ENCODE measurements at places on chromosomes 2 and 18.

DNA sequence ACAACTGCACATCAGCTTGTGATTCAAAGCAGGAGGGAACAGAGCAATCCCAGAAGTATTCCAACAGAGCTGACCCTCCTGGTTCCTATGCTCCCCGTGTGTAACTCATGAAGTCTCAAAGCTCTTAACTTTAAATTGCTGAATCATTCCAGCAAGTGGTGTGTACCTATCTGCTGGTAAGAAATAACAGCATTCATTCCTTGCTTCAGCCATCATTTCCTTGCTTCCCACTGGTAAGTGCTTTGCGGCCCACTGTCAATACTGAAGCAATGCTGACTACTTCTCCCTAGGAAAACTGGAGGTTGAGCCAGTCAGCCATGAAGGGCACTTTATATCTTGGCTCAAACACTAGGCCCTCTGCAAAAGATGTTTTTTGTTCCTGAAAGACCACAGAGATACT is 222.4 kb downstream of the EXOC6B start:
- no peak for DNase-seq

GRCh38 chr18:50649821-50650220 is 89.9 kb downstream of the MAPK4 start:
- DNase-seq = peak; percentile 50

- no peak for DNase-seq
Measured at GRCh38 chr18:78423811-78424210, 555.8 kb upstream of the SALL3 start.

DNA sequence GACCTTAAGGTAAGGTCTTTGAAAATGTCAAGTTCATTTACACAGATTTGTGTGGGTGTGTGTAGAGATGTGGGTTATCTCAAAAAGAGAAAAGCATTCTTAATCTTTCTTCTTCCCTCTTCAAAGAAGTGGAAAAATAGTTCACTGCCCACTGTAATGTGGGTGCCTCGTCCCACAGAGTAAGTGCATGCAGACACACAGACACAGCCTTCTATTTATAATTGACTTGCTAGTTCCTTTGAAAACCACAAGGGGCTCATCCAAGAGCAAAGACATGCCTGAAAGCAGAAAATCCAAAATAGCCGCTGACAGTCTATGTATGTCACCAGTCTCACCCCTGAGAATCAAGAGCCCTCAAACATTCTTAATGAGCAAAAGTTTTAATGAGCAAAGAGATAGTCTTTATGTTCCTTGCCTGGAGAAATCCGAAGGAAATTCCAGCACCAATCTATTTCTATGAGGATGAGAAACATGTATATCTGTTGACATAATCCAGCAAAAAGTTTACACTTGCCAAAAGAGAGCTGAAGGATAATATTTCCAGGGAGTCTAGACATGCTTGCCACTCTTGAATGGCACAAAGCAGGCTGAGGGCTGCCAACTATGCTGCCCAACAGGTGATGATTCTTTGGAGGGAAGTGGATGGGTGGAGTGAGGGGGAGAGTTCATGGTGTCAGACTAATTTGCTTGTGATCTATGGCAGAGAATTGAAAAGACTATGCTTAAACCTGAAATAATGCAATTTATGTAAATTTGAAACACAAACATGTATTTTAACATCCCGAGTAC is 93.9 kb downstream of the ACVR1 start:
- peak; percentile 66 for DNase-seq

GRCh38 chr2:74017223-74017622 is 32.5 kb downstream of the TET3 start:
- DNase-seq = no peak

DNA sequence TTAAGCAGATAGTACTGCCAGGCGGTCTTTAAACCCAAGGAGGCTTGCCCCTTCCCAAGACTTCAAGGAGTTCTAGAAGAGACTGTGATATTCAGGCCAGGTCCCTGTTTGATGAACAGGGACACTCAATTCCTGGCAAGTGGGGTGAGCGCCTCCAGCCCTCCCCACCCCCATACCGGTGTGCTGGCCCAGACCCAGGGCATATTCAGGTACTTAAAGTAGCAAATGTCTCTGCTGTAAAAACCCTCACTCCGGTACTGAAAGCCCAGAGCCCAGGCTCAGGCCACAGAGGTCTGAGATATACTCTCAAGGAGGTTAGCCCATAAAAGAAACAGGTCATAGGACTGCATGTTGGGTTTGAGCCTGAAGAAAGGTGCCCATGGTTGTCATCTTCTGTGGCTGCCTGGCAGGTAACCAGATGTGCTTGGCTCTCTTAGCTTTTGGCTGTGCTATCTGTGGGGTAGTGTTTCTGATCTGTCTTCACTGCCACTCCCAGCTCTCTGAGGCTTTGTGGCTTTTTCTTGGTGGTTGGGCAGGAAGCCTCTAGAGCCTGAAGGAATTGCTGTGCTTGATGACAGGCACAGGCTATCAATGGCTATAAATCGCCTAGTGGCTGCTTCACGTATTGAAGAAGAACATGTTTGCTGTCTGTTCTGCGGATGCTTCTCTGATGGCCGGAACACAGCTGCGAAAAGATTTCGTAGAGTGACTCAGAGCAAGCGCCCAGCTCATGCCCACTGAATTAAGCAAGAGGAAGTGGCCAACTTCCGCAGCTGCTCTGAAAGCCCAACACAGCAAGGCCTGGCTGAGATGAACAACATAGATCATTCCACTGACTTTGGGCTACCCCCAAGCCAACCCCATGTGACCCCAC is 63.3 kb upstream of the ALPP start:
- peak; percentile 97 for DNase-seq

DNA sequence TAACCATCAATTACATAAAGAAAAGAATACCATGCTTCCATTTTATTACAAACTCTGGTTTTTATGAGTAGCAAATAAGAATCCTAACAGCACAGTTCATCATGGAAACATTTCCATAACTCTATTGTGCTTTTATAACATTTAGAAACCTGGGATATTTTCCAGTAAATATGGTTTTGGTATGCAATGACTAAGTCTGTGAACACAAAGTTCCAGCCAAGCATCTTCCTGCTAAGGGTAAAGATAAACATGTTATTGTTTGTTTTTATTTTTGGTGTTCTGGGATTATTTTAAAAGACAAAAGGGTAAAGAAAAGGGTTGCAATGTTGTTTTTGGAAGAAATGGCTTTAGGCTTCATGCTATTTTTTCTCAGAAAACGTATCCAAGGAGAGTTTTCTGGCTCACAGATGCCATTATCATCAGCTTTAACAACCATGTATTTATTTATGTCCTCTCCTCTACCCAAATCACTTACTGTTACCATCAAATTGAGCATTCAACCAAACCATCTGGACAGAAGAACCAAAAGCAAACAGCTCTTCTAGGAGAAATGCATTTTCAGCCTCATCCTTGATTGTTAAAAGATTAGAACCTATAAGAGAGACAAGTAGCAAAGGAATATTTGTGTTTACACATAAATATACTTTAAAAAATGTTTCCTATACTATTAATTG is 116.0 kb downstream of the PLA2R1 start:
- no peak for DNase-seq

DNA sequence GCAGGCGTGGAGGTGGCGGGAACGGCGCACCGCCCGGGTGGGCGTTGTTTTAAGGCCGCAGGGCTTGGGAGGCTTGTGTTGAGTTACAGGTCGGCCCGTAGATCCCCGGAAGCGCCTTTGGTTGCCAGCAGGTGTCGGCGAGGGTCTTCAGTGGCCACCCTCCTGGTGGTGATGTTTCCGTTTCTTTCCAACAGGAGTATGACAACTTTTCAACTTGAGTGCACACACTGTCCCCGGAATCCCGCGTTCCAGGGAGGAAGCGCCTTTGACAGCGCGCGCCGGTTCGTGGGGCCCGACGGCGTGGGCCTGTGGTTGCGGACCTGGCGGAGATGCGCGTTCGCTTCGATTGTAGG is 1.0 kb upstream of the HDAC4 start:
- peak; percentile 42 for DNase-seq

DNA sequence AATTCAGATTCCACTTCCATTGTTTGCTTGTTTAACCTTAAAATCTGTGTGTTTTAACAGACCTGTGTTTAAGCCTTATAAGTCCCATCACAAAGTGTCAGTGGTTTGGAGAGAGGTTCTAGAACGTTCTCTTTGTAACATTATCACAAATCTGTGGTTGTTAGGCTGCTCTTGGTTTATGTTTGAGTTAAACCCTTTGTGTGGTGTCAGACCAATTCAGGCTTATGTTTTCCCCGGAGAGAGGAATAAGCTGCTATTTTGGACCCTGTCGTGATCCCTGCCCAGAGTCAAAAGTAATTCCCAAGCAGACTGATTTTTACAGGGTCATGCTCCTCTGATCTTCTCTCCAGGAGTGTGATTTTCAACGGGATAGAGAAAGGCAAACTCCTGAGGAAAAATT is 43.8 kb upstream of the LTBP1 start:
- DNase-seq = no peak

- DNase-seq = no peak
Measured at GRCh38 chr18:4734903-4735302, 279.8 kb upstream of the DLGAP1 start.

DNA sequence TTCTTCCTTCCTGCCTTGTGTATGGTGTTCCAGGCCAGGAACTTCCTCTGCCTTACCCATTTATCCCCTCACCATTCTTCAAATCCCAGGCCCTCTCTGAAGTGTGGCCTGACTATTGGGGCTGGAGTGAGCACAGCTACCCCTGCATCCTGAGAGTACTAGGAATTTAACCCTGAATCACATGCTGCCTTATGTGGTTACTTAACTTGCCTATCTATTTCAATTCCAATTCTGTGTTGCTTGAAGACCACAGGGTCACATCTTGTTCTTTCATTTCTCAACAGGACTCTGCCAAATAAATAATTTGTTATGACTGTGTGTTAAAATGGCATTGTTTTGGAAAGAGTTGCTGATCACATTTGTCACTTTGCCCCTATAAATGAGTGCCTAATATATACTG is 108.6 kb downstream of the CERS6 start:
- DNase-seq = no peak

GRCh38 chr18:46856973-46857372 is 60.3 kb downstream of the PIAS2 start:
- no peak for DNase-seq

GRCh38 chr2:145635706-145636427 is 1115.9 kb upstream of the ZEB2 start:
- peak; percentile 43 for DNase-seq

GRCh38 chr2:237147317-237147716 is 61.6 kb downstream of the COPS8 start:
- no peak for DNase-seq

DNA sequence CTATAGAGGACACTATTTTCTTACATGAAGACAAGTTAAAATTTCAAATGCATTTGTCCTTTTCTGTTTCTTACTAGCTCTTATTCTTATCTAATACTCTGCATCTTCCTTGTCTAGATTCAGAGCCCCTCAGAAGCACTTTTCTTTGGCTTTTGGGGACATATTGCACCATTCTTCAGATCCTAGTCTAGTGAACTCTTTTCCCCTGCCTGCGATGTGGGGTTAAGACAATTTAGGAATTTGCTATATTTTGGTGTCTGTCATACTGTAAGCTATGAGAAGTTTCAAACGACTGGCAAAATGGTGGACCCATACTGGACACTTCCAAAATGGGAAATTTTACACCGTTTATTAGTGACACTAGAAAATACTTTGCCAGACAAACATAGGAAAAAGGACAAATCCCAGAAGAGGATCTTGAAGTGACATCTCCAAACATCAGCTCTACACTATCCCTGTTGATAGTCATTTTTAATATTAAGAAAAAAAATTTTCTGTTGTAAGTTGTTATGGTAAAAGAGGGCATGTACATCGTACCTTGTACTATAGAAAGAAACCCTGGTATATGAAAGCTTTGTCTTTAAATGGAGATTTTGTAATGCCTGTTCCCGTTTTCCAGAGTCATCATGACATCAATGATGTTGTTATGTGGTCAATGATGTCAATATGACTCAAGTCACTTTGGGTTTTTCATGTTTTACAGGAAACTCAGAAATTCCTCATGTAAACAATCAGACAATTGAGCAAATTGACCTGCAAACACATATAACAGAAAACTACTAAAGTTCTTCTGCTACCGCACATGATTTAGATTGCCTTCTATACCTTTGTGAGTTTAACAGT is 4.4 kb upstream of the KYNU start:
- peak; percentile 92 for DNase-seq

DNA sequence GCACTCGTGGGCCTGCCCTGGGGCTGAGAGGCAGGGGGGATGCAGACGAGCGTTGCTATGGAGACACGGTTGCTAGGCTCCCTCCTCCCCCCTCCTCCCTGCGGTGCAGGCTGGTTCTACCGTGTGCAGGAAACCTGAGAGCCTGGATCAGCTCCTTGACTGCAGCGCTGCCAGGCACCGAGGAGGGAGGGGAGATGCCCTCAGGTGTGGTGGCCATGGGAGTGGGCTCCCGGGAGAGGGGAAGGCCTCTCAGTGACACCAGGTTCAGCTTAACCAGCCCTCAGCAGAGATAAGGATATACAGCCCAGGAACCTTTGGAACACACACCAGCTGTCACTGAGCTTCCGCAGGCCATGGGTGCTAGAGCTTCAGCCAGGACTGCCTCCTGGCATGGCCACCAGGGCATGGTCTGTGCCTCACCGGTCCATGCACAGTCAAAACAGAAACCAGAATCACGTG is 124.4 kb upstream of the PXDN start:
- DNase-seq = no peak

DNA sequence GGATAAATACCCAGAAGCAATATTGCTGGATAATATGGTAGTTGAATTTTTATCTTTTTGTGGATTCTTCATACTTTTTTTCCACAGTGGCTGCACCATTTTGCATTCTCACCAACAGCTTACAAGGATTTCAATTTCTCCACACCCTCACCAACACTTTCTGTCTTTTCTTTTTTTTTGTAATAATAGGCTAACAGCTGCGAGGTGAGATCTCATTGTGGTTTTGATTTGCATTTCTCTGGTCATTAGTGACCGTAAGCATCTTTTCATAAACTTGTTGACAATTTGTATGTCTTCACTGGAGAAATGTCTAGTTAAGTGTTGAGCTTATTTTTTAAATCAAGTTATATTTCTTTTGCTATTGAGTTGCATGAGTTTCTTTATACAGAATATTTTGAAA is 17.6 kb upstream of the SLC9A2 start:
- no peak for DNase-seq

- no peak for DNase-seq
Measured at GRCh38 chr2:133972786-133973185, 281.1 kb upstream of the MGAT5 start.

GRCh38 chr2:98809878-98810587 is 79.1 kb upstream of the MGAT4A start:
- DNase-seq = no peak

GRCh38 chr2:136378712-136379595 is 261.0 kb upstream of the CXCR4 start:
- DNase-seq = peak; percentile 65

- no peak for DNase-seq
Measured at GRCh38 chr18:70653671-70654070, 364.8 kb downstream of the SOCS6 start.

GRCh38 chr18:36518839-36519238 is 221.3 kb downstream of the FHOD3 start:
- no peak for DNase-seq

- no peak for DNase-seq
Measured at GRCh38 chr2:197256021-197256420, 54.6 kb downstream of the ANKRD44 start.

DNA sequence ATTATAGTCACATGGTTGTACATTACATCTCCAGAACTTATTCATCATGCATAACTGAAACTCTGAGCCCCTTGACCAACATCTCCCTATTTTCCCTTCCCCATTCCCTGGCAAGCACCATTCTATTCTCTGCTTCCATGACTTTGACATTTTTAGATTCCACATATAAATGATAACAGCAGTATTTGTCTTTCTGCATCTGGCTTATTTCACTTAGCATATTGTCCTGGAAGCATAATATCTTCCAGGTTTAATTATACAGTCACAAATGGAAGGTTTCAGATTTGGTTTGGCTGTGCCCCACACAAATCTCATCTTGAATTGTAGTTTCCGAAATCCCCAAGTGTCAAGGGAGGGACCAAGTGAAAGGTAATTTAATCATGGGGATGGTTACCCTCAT is 626.9 kb upstream of the PKDCC start:
- no peak for DNase-seq
